ENCODE measurements at places on chromosomes 4 and X. TPM values are rescaled to one million over a fixed set of nuclear protein-coding genes. Genes with fewer than 3 reads are reported as not detected.
A peak's percentile ranks its signal among the peaks of the same experiment; 100 is the strongest.

- no peak for DNase-seq
- H3K36me3 ChIP-seq, result peaks cover 5% of the 10 kb centered on the region
- no peaks in the 10 kb centered on the region for H3K27me3 ChIP-seq
- peak overlapping the region; percentile 33 for H3K27ac ChIP-seq
- no peaks in the 10 kb centered on the region for H3K4me1 ChIP-seq
Measured at GRCh38 chr4:84931961-84932360, 34.5 kb downstream of the WDFY3 start.

GRCh38 chr4:153266988-153267387 is 62.7 kb downstream of the TRIM2 start:
- no peak overlapping the region for H3K27ac ChIP-seq
- no peaks in the 10 kb centered on the region for H3K27me3 ChIP-seq
- no peak overlapping the region for H3K4me3 ChIP-seq
- H3K36me3 ChIP-seq, result peaks cover 10% of the 10 kb centered on the region
- DNase-seq, result no peak

- no peaks in the 10 kb centered on the region for H3K36me3 ChIP-seq
- H3K27me3 ChIP-seq, result peaks cover 53% of the 10 kb centered on the region
- DNase-seq, result no peak
- H3K27ac ChIP-seq, result peak within 1 kb of the TSS; percentile 40
- peak within 1 kb of the TSS; percentile 64 for H3K4me3 ChIP-seq
Measured at GRCh38 chrX:17374619-17375366, at the start of gene NHS. Gene NHS (plus strand): TSS chrX:17375200. CDS start chrX:17375758, 558 bp downstream.

- no peaks in the 10 kb centered on the region for H3K4me1 ChIP-seq
- H3K27ac ChIP-seq, result no peak overlapping the region
- no peaks in the 10 kb centered on the region for H3K27me3 ChIP-seq
- no peak for DNase-seq
- no peak overlapping the region for H3K4me3 ChIP-seq
Measured at GRCh38 chr4:22911285-22911684, 218.5 kb downstream of the GBA3 start.

The SLAIN2 gene
- total RNA-seq, result 30.4 TPM

All from spinal cord (tissue), 10 donors.